ENCODE measurements at places on chromosomes 12 and 14.

GRCh38 chr12:79422060-79422812 is 268.5 kb downstream of the PAWR start:
- no peak for DNase-seq

DNA sequence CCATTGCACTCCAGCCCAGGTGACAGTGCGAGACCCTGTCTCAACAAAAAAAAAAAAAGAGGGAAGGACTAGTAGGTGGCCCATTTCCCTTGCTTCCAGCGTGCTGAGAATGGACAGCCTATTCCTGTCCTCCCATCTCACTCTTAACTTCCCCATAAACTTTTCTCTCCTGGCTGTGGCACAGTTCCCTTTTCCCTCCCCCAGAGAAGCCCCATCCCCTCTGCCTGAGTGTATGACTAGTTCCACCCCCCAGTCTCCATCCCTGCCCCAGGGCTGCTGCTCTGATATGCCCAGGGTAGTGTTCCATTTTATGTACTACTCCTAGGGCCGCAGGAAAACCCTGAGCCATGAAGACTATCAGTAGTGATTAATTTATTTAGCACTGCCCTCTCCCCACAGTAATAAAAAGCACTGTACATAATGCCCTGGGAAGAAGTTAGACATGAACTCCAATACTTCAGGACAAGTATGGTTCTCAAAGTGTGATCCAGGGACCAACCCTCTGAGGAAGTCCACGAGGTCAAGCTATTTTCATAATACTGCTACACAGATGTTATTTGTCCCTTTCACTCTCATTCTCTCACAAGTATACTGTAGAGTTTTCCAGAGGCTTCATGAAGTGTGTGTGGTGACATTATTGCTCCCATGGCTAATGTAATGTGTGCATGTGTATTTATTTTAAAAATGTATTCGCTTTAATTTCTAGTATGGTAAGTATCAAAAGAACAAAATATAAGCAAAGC is 11.5 kb upstream of the CHD4 start:
- no peak for DNase-seq

- no peak for DNase-seq
Observed at GRCh38 chr12:113054948-113055486, 1.5 kb upstream of the DTX1 start.

- no peak for DNase-seq
Observed at GRCh38 chr12:118430516-118430915, 54.2 kb downstream of the SUDS3 start.

- DNase-seq: no peak
Observed at GRCh38 chr12:76864791-76865400, 13.9 kb downstream of the CSRP2 start.

DNA sequence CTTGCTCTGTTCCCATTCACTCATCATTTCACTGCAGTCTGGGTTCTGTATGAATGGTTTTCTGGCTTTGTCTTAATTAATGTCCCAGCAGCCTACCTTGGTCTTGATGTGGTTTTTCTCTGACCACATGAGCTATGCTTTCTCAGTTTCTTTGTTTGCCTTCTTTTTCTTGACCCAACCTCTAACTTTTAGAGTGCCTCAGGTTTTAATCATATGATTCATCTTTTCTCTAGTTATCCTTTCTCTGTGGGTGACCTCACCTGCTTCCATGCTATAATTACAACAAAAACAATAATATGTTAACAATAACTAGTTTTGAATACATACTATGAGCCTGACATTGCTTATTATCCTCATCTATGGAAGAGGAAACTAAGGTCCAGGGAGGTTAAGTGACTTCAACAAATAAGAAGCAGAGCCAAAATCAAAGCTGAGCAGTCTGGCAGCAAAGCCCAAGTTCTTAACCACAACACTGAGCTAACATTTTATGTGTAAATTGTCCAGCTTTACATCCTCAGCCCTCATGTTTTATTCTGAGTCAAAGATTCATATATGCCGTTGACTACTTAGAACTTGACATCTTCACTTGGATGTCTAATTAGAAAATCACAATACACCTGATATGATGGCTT is 4.7 kb upstream of the EPYC start:
- DNase-seq: no peak

DNA sequence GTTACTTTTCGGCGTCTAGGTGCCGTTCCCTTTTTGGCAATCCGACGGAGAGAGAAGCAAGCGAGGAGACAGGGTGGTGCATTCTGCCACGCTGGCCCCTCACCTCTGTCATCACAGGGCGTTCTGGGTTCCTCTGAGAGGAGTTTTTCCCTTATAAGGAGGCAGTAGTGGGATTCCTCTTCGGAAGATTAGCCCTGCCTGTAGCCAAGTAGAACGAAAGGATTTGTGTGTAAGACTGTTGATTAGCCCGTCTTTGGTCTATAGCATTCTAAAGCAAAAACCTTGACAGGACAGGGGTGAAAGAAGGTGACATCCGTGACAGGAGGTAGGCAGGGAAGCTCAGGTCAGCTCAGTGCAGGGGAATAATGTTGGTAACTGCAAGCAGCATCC is 9.1 kb upstream of the NEMF start:
- peak; percentile 73 for DNase-seq

GRCh38 chr12:98002887-98003493 is 512.4 kb upstream of the TMPO start:
- no peak for DNase-seq

- DNase-seq: no peak
Observed at GRCh38 chr14:54086767-54087166, 130.1 kb upstream of the BMP4 start.

DNA sequence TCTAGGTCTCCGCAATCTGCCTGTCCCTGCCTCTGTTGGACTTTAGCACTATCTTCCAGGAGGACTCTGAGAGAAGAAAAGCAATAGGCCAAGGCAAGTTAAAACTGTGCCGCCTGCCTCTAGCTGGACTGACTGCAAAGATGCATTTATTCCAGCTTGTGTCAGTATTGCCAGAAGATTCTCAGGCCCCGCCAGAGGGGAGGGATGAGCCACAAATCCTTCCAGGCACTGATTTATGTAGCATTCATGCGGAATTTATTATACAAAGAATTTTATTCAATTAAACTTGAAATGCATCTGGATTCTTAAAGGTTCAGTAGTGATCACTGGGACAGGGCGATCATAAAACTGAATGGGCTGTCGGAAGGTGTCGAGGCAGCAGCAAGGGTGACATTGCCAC is 19.8 kb downstream of the MMAB start:
- DNase-seq: no peak

DNA sequence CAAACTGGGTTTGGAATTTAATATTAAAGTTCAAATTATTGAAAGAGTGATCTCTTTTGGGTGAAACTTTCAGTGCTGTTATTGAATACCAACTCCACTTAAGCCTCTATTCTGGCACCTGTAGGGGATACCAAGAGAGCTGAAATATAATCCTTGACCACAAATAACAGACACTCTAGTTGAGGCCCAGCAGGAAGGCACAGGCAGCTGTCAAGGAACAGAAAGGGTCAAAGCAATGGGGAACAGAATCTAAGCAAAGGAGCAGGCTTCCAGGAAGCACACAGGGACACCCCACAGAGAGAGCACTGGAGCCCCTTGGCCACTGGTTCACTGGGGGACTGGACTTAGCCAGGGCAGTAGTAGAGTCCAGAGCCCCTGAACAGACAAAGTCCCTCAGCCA is 120.9 kb upstream of the SFSWAP start:
- no peak for DNase-seq

DNA sequence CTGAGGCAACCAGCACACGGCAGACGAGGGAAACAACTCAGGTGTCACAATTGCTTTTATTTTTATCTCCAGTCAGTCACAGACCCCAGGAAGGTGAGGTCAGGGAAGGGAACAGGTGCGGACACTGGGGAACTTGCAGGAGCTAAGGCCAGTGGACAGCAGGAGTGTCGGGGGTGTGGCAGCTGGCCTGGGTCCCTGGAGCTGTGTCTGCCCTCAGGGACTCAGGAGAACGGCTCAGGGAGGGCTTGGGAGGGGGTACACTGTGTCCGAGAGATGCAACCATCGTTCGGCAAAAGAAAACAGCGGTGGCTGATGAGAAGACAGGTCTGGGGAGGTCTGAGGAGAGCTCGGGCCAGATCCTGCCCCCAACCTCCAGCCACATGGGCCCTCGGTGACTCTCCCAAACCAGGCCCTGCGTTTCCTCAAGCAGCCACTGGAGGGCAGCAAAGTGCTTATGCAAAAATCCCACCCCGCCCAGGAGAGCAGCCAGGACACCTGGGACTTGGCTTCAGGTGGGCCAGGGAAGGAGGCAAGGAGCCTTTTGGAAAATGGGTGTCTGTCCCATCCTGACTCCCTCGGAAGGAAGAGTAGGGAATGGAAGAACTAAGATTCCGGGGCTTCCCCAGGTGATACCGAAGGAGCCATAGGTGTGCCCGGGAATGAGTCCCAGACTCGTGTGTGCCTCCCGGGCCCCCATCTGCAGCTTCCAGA is 24.1 kb upstream of the BCDIN3D start:
- no peak for DNase-seq

DNA sequence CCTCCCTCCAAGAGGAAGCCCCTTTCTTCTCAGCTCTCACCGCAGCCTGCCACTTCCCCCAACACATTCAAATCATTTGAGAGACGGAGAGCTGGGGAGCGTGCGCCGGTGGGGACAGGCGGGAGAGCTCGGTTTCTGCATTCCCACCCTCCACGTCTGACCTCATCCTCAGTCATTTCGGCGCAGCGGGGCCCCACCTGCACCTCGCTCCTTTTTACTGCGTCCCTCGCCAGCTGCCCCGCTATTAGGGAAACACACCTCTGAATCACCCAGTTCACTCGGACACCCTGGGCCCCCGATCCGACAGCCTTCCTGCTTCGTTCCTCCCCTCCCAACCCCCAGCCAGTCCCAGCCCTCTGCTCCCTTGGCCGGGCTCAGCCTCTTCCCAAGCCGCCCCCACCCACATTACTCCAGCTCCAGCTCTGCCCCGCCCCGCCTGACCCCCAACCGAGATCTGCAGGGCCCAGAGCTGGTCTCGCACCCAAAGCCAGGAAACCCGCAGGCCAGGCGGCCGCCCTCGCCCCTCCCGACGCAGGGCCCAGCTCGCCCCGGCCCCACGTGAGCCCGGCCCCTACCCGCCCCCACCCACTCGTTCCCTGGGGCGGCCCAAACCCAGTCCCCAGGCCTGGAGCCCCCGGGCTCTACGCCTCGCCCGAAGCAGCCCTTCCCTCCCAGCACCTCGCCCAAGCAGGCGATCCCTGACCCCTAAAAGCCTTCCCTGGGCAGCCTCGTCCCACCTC is 783 bp downstream of the CORO1C start:
- DNase-seq: no peak

DNA sequence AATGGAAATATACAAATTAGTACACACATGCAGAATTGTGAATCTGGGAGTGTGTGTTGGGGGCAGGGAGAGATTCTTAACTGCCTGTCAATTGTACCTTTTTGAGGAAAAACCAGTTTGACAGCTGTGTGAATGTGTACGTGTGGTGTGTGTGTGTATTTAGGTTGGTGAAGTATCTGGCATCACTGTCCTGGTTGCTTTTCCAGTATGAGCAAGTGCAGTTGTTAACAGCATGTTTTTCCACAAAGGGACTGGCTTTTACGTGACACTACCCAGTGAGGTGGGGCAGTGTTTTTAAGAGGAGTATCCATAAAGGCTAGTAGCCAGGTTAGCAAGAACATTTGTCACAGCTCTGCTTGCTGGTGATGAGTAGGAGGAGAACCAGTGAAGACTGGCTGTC is 56.1 kb downstream of the DAAM1 start:
- no peak for DNase-seq

DNA sequence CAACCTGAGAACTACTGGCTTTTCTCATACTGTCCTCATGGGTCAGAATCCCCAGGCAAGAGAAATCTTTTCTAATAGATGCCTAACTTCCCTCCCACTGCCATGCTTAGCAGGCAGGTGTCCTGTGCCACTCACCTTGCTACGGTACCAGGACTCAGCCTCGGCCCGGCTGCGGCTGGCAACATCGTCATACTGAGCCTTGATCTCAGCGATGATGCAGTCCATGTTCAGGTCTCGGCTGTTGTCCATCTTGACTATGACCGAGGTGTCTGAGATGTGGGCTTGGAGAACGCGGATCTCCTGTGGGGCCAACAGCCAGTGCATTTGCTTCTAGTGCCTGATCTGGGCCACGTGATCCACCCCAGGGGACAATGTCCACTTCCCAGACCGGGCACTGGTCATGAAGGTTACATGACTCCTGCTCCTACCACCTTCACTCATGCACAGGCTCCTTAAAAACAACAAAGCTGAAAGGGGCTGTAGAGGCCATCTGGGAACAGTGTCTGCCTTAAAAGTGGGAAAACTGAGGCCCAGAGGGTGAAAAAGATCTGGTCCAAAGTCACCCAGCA is 4.1 kb downstream of the KRT85 start:
- DNase-seq: no peak

GRCh38 chr12:117049295-117049694 is 49.9 kb downstream of the TESC start:
- no peak for DNase-seq

DNA sequence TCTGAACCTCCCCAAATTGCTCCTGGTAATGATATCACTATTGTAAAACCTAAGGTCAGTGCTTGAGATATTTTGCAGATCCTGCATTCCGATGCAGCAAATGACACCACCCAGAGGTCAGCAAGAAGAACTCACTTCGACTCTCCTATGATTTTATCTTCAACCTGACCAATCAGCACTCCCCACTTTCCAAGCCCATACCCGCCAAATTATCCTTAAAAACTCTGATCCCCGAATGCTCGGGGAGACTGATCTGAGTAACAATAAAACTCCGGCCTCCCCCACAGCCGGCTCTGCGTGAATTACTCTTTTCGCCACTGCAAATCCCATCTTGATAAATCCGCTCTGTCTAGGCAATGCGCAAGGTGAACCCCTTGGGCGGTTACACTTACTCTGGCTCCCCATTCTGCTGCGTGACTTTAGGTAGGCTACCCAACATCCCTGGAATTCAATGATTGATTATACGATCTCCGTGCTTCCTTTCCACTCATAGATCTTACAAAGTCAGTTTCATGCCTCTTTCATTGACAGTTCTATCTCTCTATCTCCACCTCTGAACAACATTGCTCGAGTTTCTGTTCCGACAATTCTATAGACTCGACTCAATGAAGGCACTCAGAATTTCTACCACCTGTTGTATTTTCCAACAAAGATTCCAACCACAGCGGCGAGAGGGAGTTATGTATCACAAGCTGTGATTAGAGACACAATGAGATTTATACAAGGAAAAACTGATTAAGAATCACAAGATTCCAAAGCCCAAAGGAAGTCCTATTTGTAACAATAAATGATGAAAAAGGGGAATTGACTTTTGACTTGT is 939 bp downstream of the NPC2 start:
- no peak for DNase-seq

GRCh38 chr12:77325511-77326236 is 260.3 kb upstream of the E2F7 start:
- no peak for DNase-seq

- no peak for DNase-seq
Observed at GRCh38 chr12:23376238-23376637, 573.2 kb downstream of the SOX5 start.

DNA sequence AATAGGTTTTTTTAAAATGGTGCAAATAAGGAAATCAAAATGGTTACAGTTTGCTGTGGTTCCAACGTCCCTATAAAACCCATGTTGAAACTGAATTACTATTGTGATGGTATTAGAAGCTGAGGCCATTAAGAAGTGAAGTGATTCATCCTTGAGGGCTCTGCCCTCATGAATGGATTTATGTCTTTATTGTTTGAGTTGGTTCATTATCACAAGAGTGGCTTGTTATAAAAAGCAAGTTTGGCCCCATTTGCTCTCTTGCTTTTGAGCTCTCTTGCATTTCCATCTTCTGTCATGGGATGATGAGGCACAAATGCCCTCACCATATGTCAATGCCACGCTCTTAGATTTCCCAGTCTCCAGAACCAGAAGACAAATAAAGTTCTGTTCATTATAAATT is 62.3 kb downstream of the PRKD1 start:
- DNase-seq: no peak
